ENCODE measurements at places on chromosomes 13 and 19.

DNA sequence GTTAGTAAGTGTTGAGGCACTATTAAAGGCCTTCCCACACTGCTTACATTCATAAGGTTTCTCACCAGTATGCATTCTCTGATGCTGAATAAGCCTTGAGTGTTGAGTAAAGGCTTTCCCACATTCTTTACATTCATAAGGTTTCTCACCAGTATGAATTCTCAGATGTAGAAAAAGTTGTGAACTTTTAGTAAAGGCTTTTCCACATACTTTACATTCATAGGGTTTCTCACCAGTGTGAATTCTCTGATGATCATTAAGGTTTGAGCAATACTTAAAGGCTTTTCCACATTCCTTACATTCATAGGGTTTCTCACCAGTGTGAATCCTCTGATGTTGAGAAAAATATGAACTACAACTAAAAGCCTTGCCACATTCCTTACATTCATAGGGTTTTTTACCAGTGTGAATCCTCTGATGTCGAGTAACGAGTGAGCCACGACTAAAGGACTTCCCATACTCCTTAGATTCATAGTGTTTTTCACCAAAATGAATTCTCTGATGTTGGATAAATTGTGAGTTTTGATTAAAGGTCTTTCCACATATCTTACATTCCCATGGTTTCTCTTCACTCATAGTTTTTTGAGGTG lies 24.2 kb downstream of the ZNF829 start:
- DNase-seq, result no peak

- DNase-seq, result no peak
These were observed 232.6 kb downstream of the TEX29 start for GRCh38 chr13:111552891-111553655.

- DNase-seq, result no peak
These were observed 142.5 kb downstream of the ITGBL1 start for GRCh38 chr13:101594936-101595335.

GRCh38 chr19:38264486-38265212 lies at the start of gene SPINT2:
Gene SPINT2, plus strand, starts transcription at chr19:38264573. Its CDS starts 320 bp downstream, at chr19:38264893.
- peak; percentile 72 for DNase-seq

GRCh38 chr19:44912854-44913253 lies 1.6 kb upstream of the APOC1 start:
- DNase-seq, result no peak

DNA sequence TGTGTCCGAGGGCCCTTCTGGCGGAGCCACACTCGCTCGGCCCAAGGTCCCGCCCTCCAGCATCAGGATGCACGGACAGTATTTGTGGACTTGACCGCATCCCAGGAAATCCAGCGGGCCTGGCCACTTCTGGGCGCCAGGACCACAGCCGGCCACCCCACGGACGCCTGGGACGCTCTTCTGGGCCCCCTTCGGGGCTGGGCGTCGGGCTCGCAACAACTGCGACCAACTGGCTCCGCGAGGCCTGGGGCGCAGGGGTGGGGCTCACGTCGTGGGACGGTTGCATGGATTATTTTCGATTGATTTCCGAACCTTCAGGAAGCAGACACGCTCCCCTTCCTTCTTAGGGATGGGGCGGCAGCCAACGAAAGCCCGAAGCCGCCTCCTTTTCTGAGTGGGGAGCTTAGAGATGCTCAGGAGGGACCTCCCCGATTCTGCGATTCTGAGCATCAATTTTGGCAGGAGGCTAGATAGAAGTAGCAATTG lies 521 bp upstream of the NUP58 start:
- DNase-seq, result no peak

GRCh38 chr13:114130837-114131582 lies 1.4 kb downstream of the RASA3 start:
- peak; percentile 82 for DNase-seq

DNA sequence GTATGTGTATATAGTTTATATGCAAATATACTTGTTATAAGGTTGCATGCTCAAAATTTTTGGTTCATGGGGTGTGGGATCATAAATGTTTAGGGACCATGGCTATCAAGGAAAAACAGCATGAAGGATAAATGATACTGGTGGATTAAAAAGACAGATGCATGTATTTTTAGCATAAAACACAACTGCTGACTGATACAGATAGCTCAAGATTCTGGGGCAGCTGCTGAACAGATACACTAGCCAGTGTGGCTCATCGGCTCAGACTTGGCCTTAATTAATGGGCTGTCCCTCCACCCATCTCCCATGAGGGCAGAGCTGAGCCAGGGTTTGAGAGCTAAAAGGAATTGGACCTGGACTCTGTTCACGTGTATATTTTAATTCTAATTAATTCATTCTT lies 11.4 kb downstream of the ALOX5AP start:
- DNase-seq, result no peak

GRCh38 chr19:14495672-14496028 lies 277 bp downstream of the GIPC1 start:
- no peak for DNase-seq

- DNase-seq, result no peak
These were observed 10.2 kb downstream of the KCNRG start for GRCh38 chr13:50025436-50025835.

DNA sequence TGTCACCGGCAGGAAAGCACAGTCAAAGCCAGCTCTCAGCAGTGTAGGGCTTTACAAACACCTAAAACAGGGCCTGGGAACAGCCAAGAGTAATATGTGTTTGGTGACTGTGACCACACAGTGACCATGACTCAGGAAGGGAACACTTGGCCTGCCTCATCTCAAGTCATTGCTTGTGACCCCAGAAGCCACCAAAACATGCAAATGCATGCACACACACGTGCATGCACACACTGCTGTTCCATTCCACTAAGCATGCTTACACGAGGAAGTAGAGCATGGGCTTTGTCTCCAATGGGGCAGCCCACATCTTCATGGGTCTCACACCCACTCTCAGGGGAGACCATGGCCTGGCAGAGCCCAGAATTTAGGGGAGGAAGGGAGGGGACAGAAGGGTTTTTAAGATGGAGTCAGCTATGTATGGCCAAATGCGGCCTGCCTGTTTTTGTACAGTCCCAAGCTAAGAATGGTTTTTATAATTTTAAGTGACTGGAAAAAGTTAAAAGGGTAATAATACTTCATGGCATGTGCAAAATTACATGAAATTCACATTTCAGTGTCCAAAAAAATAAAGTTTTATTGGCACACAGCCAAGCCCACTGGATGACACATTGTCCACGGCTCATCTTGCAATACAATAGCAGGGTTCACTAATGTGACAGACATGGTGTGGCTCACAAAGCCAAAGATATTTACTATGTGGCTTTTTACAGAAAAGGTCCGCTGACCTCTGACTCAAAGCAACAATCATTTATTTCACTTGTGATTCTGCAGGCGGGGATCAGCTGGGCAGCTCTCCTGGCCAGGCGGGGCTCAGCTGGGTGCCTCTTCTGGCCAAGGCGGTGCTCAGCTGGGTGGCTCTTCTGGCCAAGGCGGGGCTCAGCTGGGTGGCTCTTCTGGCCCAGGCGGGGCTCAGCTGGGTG lies 17.3 kb downstream of the ZFR2 start:
- DNase-seq, result no peak

GRCh38 chr19:34232566-34233481 lies 21.5 kb upstream of the GARRE1 start:
- DNase-seq, result no peak

- no peak for DNase-seq
These were observed 64.4 kb downstream of the POSTN start for GRCh38 chr13:37534181-37534580.

GRCh38 chr13:27783111-27783510 lies 9.2 kb upstream of the GSX1 start:
- DNase-seq, result no peak

DNA sequence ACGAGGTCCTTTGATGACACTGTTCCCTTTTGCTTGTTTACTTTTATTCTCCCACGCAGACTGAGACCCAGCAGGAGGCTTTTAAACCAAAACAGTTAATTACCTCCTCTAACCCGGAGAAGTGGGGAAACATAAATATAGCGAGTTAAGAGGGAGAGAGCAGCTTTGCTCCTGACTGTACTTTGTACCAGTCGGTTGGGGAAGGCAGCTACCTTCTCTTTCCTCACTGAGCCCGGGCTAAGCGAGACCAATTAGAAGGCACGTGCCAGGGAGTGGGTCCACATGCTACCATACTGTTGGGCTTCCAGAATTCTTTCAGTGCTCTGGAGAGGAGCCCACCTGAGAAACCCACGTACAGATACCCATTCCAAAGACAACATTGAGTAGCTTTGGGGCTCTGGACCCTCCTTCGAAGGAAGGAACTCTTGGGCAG lies 124.2 kb downstream of the ZIC5 start:
- no peak for DNase-seq

- no peak for DNase-seq
These were observed 82.2 kb downstream of the ATP11A start for GRCh38 chr13:112771877-112772538.

GRCh38 chr13:36377826-36378468 lies 31.8 kb upstream of the SPART start:
- DNase-seq, result no peak

- no peak for DNase-seq
These were observed 231.6 kb downstream of the SPRY2 start for GRCh38 chr13:80109303-80109702.
